Stimulated activated CD8-positive, alpha-beta memory T cell treated with anti-CD3 and anti-CD28 coated beads, Interleukin-4, amount 100 ng/mL, for 1 hour (primary cell): ENCODE measurements at places on chromosomes 12 and 14.

GRCh38 chr14:22386924-22387775 lies 201.9 kb downstream of the DAD1 start:
- DNase-seq, result no peak

DNA sequence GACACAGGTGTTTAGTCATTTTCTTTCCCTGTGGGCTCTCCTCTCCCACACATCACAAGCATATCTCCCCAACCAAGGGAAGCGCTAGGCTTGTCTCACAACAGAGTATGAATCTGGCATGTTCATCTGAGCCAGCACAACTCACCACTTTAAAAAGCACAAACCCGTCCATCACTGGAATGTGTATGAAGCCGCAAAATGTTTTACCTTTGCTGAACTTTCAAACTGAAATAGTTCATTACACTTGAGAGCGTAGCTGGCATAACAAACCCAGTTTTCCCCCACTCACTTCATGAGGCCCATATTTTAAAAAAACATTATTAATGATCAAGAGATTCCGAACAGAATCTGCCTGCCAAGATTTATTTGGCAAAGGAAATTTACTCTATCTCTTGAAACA lies 15.8 kb downstream of the NID2 start:
- no peak for DNase-seq

DNA sequence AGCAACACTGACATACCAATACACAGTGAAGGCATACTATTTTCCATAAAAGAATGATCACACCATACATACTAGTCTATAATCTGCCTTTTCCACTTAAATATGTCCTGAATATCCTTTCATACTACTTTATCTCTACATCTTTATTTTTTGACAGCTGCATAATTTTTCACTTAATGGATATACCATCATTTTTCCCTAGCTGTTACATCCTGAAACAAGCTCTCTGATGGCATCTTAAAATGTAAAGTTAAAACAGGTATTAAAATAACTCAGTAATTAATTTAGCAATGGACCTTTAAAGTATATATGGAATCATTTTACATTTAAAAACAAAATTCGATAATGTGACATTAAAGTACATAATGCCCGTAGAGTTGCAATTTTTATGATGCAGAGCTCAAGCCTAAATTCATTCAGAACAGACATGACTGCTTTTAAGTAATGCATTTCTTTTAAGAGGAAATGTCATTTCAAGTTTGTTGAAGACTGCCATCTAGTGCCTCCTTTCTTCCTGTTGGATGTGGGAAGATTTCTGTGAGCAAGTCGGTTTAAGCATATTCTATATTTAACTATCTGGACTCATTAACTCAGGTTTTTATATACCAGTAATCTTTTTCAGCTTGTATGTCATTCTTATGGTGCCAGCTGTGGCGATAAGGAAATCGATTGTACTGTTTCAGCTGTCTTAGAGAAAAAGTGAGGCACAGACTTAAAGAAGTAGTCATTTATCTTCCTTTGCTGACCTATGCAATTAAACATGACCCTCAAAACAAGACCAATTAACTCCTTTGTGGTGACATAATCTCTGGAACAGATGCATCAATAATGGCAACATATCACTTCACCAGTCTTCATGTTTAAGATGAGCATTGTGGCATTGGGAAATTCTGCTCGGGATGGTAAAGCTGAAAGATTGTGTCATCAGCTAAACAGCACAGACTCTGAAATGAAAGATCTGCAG lies 20.3 kb downstream of the PRICKLE1 start:
- no peak for DNase-seq

DNA sequence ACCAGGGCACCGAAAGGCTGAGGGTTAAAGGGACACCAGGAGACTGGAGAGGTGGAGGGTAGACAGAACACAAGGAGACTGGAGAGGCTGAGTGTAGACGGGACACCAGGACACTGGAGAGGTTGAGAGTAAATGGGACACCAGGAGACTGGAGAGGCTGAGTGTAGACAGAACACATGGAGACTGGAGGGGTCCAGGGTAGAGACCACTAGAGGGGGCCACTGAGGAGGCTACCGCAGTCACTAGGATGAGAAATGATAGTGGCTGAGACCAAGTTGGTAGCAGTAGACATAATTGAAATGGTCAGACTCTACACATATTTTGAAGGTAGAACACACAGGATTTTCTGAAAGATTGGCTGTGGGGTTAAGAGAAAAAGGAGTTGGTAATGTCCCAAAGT lies 68.2 kb downstream of the PAH start:
- DNase-seq, result no peak

DNA sequence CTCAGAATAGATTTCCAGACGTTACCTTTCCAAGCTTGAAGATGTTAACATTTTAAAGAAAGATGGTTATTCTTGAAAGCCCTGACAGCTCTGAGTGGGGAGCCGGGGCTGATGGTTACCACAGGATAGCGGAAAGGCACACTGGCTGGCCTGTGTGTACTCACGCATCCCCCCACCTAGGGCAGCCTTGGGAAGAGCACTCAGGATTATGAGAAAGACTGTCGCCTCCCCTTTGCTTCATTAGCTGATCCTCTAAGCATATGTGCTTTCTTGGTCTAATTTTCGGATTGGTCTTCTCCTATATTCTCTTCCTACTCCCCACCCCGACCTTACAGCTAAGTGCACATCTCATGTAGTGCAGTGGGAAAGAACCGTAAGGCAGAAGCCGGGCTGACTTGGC lies 20.7 kb downstream of the NTF3 start:
- no peak for DNase-seq

- no peak for DNase-seq
Observed at GRCh38 chr12:71790331-71790730, 35.7 kb downstream of the RAB21 start.

- no peak for DNase-seq
Observed at GRCh38 chr14:23077962-23078361, 17.0 kb downstream of the ACIN1 start.

DNA sequence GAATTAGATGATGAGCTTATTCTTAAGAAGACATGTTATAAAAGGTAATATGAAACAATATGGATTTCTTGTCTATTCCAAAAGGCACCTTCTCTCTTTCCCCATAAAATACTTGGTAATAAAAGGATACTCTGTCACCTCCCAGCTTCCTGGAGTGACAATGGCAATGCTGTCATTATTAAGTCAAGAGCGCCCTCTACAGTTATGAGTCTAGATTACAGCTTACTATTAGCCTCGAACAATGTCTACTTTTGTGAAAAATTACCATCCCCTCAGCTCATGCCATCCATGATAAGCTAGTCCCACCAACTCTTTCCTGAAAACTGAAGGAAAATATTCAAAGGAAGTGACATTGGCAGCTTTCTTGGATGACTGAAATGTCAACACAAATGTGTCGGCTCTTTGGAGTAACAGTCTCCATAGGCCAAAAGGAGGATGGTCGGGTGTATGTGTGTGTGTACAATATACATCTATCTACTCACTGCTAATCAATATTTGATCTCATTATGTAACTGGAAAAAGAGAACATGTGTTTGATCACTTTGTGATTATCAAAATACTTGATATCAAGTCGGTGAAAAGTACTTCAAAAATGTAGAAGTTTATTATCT lies 48.7 kb upstream of the CDKN3 start:
- no peak for DNase-seq

GRCh38 chr12:52280796-52281560 lies 6.5 kb downstream of the KRT86 start:
- DNase-seq, result no peak

DNA sequence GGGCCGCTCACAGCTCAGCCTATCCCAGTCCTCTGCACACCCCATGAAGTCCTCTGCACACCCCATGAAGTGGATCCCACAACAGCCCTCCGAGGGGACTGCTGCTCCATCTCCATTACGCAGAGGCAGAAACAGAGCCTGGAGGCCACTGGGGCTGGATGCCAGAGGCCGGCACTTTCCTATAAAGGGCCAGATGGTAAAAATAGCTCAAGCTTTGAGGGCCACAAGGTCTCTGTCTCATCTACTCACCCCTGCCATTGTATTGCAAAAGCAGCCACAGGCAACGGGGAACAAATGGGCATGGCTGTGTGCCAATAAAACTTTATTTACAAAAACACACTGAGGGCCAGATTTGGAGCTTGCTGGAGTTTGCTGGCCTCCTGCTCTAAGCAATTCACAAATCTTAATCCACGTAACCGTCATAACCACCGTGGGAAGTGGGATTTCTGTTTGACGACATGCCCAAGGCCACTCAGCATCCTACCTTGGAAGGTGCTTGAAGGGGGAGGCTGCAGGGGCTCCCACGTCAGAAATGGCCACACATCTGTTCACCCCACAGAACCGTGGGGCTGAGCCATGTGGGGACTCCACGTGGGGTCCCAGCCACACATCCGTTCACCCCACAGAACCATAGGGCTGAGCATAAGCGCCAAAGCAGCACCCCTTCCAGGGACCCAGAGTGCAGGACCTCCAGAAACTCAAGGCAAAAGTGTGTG lies 92.0 kb downstream of the NCOR2 start:
- DNase-seq, result no peak

- DNase-seq, result no peak
Observed at GRCh38 chr12:47717046-47717442, 8.2 kb downstream of the ENDOU start.

GRCh38 chr14:40870252-40870651 lies 736.4 kb upstream of the LRFN5 start:
- no peak for DNase-seq

DNA sequence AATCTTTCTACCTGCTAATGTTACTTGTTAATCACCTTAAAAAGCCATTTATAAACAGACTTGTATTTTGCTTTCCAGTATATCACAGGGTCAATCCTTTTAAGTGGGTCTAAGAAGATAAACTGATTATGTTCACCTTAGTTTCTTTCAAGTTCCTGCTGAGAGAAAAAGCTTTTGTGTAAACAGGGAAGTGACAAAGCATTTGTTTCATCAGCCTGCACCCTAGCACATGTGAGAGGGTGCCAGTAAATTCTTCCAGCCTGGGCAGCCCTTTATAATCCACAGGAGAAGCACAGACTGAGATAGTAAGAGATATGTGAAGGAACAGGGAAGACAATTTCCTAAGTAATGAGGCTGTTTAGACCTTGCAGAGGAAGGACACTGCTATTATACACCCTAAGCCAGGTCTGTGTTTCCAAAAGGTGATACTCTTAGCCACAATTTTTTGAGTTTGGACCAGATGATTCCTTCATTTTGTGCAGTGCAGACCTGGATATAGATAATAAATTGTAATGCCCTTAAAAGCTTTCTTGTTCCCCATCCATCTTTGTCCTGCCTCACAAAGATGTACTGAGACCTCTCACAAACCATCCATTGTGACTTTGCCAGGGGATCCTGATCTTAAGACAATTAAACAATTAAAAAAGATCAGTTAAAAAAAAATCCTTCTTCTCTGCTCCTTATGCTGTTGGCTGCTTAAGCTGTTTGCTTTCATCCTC lies 150.7 kb downstream of the KTN1 start:
- DNase-seq, result no peak

DNA sequence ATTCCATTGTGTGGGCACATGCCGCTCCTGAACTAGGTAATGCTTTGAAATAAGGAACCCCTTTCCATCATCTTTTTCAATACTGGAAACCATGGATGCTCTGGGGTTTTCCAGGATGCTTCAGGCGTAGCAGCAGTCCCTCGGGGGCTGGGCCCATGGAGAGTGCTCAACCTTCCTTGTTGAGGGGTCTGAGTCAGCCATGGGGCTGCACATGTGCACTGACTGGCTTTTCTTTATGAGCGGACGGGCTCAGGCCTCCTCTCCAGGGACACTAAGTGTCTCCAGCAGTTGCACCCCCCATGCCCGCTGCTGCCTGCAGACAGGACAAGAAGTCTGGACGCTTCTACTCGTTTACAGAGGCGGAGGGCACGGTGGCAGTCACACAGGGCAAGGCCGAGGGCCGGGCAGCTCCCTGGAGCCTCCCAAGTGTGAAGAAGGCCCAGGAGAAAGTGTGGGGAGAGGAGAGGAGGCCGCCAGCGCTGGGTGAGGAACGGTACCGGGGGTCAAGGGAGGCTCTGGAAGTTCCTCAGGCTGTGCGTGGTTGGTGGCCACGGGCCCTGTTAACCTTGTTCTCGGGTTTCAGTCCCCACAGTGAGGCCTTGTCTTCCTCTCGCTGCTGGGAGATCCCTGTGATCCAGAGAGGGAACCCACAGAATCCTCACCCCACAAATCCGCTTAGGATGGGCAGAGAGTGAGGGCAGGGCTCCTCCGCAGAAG lies 51.2 kb downstream of the TEAD4 start:
- no peak for DNase-seq

- DNase-seq, result no peak
Observed at GRCh38 chr14:38723959-38724358, 379.1 kb downstream of the SEC23A start.

DNA sequence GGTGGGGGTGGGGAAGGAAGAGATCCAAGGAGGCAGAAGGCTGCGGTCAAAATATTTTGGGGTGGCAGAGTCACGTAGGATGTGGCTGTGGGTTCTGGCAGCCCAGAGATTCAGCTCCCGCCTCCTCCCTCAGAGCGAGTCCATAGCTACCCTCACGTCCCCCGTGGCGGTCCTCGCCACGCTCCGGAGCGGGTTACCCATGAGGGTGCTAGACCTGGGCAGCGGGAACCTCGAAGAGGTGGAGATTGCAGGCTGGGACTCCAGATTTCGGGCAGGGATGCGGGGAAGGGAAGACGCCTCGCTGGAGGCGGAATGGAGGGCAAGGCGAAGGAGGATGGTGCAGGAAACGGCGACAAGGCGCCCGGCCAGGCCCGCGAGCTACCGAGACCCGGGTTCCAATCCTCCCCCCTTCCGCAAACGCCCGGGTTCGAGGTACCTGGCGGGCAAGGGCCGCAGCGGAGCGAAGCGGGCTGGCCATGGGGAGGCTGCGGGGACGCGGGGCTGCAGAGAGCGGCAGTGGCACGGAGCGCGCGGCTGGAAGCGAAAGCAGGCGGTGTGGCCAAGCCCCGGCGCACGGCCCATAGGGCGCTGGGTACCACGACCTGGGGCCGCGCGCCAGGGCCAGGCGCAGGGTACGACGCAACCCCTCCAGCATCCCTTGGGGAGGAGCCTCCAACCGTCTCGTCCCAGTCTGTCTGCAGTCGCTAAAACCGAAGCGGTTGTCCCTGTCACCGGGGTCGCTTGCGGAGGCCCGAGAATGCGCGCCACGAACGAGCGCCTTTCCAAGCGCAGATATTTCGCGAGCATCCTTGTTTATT lies 46.2 kb downstream of the BCAT1 start:
- DNase-seq, result no peak

GRCh38 chr12:48980389-48980952 lies 2.3 kb downstream of the WNT1 start:
- no peak for DNase-seq

DNA sequence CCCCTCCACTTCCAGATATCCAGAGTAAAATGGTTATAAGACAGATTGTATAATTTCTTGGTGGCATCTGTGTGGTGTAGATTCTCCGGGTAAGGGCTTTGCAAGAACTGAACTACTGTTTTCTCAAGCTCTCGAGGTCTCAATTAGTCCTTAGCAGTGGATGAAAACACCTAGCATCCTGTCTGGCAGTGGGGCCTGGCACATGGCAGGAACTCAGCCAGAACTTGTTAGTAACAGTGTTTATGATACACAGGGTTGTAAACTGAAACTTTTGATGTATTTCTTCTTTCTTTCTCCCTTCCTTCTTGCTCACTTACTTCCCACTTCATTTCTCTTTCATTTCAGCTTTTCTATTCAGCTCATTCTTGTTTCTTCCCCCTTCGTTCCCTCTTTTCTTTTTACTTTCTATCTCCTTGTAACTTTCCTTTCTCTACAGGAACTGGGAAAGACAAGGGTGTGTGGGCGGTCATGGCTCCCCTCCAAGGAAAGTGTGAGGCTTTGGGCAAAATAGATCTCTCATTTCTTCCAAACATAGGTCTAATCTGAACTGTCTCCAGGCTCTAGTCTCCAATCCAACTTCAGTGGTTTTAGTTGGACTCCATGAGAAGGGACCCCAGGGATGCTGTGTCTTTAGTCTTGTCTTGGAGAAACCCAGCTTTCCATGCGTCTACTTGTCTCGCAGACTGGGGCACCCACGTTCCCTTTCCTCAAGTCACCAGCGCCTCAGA lies 159.7 kb downstream of the PAH start:
- no peak for DNase-seq
